ENCODE measurements at places on chromosomes 5 and 9. TPM values are rescaled to one million over a fixed set of nuclear protein-coding genes. Genes with fewer than 3 reads are reported as not detected.

RPP25L gene
- 19.0 TPM for total RNA-seq

SPINK4 gene
- total RNA-seq, result not detected

CTSV gene
- 0.27 TPM for total RNA-seq

NREP gene
- 30.3 TPM for total RNA-seq

GPX3 gene
- not detected for total RNA-seq

FAM221B gene
- total RNA-seq, result not detected

PTPN3 gene
- total RNA-seq, result 0.61 TPM

SLC36A2 gene
- total RNA-seq, result not detected

SLC27A4 gene
- 22.5 TPM for total RNA-seq

TXNDC8 gene
- not detected for total RNA-seq

KIAA0825 gene
- 1.1 TPM for total RNA-seq

CCL27 gene
- 0.25 TPM for total RNA-seq

PCDHA1 gene
- total RNA-seq, result not detected

FBXO38 gene
- 51.5 TPM for total RNA-seq

TTC23L gene
- not detected for total RNA-seq

ADGRV1 gene
- 0.02 TPM for total RNA-seq

QRFP gene
- not detected for total RNA-seq

PCDHB12 gene
- total RNA-seq, result not detected

PIP5KL1 gene
- 2.7 TPM for total RNA-seq

SLC12A2 gene
- 19.5 TPM for total RNA-seq

NTNG2 gene
- total RNA-seq, result 5.2 TPM

PCDH12 gene
- 1.9 TPM for total RNA-seq

AQP7 gene
- total RNA-seq, result 0.66 TPM

IL3 gene
- total RNA-seq, result 0.82 TPM

KLF4 gene
- total RNA-seq, result 0.18 TPM

GADD45G gene
- total RNA-seq, result 10.9 TPM

PCDHGA2 gene
- 0.23 TPM for total RNA-seq

HAVCR1 gene
- total RNA-seq, result 1.7 TPM

INSL4 gene
- not detected for total RNA-seq

RAB3C gene
- total RNA-seq, result not detected

SLC6A18 gene
- not detected for total RNA-seq

TMEM252 gene
- not detected for total RNA-seq

RGS7BP gene
- total RNA-seq, result not detected

CBY3 gene
- total RNA-seq, result 0.32 TPM

OBP2B gene
- not detected for total RNA-seq

SH3PXD2B gene
- total RNA-seq, result 0.14 TPM

NIPSNAP3A gene
- total RNA-seq, result 20.1 TPM

SLC22A5 gene
- total RNA-seq, result 3.4 TPM

INSYN2B gene
- total RNA-seq, result not detected

OGN gene
- not detected for total RNA-seq

SH3RF2 gene
- total RNA-seq, result 0.45 TPM

MSX2 gene
- not detected for total RNA-seq

FCN1 gene
- not detected for total RNA-seq

TTC39B gene
- 23.4 TPM for total RNA-seq

Data from T-helper 2 cell treated with Interferon-gamma antibody and Interleukin-4, amounts not matched to agents 100 ng/mL and 5 ng/mL, for 36 hours (primary cell).